ENCODE measurements at places on chromosomes 4 and X. TPM values are rescaled to one million over a fixed set of nuclear protein-coding genes. Genes with fewer than 3 reads are reported as not detected.

DNA sequence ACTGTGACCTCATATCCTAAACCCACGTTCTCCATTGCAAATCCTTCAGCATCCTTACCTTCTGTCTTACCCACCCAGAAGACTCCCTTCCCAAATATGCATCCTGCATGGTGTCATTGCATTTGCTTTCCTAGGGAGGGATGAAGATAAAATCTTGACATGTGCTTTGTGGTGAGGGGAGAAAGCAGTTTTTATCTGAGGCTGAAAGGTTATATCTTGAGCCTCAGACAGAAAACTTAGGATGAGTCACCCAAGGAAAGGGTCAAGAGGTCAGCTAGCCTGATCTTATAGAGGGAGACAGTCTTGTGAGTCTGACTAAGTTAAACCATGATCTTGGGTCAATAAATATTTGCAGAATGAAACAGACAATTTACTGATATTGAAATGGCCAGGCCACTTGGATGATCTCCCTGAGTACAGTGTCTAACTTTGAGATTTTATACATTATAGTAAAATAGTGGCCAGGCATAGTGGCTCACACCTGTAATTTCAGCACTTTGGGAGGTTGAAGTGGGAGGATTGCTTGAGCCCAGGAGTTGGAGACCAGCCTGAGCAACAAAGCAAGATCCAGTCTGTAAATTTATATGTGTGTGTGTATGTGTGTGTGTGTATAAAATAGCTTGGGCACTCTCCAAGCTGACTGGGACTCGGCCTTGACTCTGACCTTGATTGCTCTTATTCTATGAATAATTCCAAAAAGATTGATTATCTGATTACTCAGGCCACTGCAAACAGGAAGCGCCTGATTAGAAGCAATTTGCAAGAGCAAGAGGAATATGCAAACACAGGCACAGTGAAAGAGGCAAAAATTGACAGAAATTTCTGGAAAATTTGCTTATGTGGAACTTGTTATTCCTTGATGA, 15.4 kb upstream of the FAM9C start:
- DNase-seq: no peak

- DNase-seq: peak; percentile 70
Measured at GRCh38 chrX:140762061-140762460, 52.5 kb downstream of the LINC00632 start.

DNA sequence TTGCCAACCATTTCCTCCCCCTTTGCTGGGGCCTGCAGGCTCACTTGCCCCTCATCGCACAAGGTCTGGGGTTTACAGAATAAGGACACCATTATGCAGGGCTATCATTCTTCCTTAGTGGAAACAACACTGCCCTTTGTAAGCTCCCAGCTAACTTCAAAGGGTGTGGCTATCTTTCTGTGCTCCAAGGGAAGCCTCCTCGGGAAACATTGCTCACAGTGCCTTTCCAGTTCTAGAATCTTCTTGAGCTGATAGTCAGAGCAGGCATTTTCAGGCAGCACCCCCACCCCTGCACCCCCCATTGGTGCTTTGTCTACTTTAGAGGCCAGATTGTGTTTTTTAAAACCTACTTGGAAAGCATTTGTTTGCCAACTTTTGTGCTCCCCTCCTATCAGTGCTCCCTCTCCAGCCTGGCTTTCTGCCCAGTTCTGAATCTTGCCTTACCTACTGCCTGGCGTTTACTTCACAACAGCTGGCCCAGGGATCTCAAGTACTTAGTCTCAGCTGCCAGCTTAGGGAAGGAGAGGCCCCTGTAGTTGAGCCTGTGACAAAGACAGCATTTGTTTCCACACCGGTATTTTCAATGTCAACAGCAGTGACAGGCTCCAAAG, 53.5 kb downstream of the PLAC1 start:
- no peak for DNase-seq

- no peak for DNase-seq
Measured at GRCh38 chr4:87541521-87541920, 12.3 kb upstream of the SPARCL1 start.

DNA sequence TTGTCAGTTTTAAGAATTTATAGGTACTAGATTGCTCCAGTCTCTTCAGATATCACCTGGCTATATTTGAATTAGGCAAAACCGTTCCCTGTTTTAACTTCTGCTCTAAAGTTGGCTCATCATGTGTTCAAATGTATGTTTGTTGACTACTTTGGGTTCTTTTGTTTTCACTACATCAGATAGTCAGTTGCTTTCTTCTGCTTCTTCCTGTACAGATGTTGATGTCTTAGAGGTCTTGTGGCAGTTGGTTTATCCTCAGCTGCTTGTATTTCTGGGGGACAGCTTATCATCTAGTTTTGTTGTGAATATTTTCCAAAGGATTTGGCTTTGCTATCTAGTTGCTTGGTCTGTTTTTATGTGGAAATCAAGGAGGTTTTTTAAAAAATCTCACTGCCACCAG, 28.0 kb downstream of the TBC1D19 start:
- no peak for DNase-seq

- no peak for DNase-seq
Measured at GRCh38 chr4:85492336-85492735, 17.4 kb downstream of the ARHGAP24 start.

- no peak for DNase-seq
Measured at GRCh38 chrX:118727686-118728339, 407 bp downstream of the IL13RA1 start.

- no peak for DNase-seq
Measured at GRCh38 chrX:5771441-5771840, 457.2 kb downstream of the NLGN4X start.

DNA sequence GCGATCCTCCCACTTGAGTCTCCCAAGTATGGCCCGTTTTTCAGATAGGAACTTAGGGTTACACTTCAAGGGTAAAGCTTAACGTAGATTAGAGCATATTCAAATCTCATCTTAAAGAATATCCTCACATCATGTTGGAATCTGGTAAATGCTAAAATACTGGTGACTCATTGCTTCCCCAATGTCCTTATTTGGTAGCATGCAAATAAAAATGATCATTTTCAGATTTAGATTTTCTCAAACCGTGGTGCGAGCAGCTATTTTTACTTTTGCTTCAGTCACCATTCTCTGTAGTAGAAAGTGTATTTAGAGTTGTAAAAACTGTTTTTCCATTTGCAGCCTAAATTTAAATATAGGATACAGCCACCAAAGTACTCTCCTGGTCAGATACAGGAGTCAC, 101.5 kb upstream of the MAML3 start:
- DNase-seq: no peak

DNA sequence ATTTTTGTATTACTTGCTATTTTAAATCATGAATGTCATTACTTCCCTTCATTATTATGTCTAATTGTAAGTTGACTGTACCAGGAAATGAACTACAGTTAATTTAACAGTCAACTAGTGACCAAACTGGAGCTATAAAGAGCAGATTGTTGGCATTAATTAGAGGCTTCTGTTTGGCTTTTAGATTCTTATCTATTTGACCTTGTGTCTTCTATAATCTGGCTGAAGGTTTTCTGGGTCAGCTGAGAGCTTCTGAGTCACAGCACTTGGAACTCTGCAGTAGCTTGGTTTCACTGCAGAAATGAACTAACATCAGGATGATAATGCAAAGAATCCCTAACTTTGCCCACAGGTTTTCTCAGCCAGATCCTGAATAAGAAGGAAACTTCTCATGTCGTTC, 169.2 kb upstream of the LEF1 start:
- DNase-seq: no peak

DNA sequence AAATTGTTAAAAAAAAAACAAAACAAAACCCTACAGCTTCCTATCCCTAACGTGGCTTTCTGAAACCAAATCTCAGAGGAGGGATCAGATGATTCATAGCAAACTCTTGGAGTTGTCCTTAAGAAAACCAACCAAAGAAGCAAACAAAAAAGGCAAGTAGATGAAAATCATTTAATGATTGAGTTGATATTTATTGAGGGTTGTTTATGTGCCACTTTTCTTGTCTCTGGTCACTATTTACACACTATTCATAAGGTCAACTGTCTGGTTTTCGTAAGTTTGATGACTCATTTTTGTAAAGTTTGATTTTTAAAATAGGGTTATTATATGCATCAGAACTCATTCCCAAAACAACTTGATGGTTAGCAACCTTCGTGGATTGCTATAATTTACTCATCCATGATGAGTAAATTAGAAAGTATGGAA, 133.4 kb downstream of the UNC5C start:
- no peak for DNase-seq

CXorf49 gene
- total RNA-seq: not detected

OPRPN gene
- total RNA-seq: not detected
